ENCODE measurements at places on chromosomes 2 and 18.

- DNase-seq = no peak
These were observed 70.5 kb upstream of the DLX2 start for GRCh38 chr2:172173174-172173706.

- no peak for DNase-seq
These were observed 40.9 kb downstream of the LRATD1 start for GRCh38 chr2:14673351-14673875.

DNA sequence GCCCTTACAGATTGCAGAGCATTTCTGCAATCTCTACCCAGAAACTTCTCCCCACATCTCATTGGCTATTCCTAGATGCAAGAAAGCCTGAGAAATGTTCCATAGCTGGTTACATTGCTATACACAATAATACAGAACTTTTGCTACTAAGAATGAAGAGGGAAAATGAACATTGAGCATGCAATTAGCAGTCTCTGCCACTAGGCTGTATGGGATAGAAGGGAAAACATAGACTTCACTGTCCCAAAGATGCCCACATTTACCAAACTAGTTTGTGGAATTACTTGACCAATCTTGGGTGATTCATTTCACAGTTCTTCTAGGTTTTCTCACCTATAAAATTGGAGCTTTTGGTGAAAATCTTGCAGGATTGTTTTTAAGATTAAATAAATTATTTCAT, 265.7 kb upstream of the NT5C1B start:
- DNase-seq = no peak

DNA sequence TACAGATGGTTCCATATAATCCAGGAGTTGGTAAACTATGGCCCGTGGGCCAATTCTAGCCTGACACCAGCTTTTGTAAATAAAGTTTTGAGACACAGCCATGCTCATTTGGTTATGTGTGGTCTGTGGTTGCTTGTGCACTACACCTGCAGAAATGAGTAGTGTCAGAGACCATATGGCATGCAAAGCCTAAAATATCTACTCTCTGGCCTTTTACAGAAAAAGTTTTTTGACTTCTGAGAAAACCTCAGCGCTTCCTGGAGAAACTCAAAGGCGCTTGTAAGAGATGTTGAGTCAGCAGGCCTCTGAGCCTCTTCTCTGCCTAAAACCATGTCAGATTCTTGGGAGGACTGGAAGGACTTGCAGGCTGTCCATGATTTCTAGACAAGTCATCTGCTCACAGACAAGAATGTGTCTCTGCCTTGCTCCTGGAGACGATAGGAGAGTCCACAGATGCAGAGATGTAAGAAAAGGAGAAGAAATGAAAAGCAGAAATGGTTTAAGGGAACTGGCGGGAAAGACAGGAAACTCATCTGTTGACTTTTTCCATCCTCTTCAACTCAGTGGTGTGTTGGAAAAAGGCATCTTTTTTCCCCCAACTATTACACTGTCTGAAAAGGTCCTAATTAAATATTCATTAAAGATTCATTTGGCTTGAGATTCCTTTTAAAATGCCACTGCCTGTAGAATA, 5.2 kb downstream of the TTC39C start:
- no peak for DNase-seq

- DNase-seq = no peak
These were observed 111.3 kb upstream of the SIX2 start for GRCh38 chr2:45120546-45120945.

DNA sequence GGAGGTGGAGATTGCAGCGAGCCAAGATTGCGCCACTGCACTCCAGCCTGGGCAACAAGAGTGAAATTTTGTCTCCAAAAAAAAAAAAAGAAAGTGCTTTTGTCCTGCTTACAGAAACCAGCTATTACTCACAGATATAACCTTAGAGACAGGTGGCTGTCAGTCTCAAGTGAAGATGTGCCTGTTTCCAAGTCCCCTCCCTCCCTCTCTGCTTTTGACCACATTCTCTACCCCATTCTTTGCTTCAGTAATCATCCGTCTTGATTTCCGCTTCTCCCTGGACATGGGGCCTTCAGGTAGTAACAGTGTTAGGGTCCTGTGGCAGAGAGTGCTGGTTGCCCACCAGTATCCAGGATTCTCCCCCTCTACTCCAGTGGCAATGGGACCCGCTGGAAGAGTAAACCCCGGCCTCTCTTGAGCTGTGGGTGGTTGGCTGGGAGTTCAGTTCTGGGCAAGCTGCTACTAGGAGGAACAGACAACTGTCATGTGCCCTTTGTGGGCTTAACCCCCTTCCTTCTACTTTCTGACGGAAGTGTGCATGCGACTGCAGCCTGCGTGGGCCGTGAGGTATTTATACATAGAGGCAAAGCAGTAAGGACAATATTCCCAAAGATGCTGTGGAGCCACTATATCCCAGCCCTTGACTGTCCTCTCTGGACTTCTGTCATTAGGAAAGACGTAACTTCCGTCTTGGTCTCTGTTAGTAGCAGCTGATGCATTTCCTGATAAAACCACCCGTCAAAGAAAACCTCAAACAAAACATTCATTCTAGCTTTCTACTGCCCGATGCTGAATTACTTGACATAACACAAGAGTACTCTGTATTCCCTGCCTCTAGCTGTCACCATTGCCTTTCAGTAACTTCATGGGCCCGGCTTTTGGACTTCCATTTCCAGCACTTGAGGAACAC, 17.8 kb downstream of the PDCL3 start:
- no peak for DNase-seq

GRCh38 chr2:189499137-189499536, 57.9 kb downstream of the WDR75 start:
- no peak for DNase-seq

DNA sequence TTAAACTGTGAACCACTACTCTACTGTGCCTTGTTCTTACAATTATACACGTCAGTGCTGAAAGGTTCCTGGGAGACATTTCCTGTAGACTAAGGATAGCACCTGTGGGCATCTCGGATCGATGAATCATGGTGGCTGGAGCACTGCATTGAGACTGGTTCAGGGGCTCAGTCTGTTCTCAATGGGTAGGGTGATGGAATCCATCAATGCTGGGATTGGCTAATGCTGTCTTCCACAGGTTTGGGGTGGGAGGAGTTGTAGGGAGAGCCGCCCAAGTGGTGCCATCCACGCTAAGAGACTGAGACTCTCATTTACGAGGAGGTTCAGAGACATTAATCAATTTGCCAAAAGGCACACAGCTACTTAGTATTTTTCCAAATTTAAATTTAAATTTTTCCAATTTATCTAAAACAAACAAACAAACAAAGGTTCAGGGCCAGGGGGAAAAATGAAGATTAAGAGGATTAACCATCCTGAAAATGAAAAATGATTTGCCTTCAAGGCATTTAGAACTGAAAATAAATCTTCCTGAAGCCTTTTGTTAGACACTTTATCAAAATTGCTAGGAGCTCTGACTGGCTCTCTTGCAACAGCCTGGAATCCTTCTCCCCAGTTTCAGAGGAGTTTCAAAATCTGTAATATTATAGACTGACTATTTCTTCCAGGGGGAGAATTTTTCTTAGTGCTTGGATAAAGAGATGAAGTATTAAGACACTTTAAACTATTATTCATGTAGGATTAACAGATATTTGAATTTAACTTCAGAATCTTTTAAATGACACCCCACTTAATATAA, 359.2 kb downstream of the TGIF1 start:
- no peak for DNase-seq

DNA sequence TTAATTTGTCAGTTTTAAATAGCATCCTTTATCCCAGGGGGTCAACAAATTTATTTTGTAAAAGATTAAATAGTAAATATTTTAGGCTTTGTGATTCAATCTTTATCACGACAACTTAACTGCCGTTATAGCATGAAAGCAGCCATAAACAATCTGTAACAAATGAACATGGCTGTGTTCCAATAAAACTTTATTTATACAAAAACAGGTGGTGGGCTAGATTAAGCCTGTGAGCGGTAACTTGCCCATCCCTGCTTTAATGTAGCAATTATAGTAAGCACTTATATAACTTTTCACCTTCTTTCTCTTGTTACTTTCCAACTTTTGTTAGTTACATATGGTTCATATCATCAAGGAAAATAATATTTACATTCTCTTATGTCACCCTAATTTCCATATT, 121.9 kb downstream of the ATL2 start:
- DNase-seq = no peak

DNA sequence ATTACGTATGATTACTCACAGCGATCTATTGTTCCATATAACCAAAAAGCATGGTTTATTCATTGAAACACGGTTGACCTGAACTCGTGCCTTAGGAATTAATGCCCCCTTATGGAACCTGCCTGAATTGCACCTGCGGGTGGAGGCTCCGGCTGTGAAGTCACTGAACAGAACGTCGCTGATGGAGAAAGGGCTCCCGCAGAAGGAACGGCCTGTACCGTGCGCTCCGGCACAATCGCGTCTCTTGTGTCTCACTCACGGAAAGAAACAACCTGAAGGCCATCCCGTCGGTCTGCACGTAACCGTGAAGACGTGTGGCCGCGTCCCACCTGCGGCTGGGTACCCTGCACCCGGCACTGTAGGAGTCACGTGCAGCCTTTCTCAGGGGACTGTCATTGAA, 133.1 kb downstream of the NFATC1 start:
- peak; percentile 76 for DNase-seq

- DNase-seq = no peak
These were observed 6.3 kb downstream of the THNSL2 start for GRCh38 chr2:88176352-88176984.

- DNase-seq = no peak
These were observed 158.2 kb upstream of the CCDC150 start for GRCh38 chr2:196481324-196481697.

GRCh38 chr2:138823666-138824065, 43.5 kb upstream of the NXPH2 start:
- no peak for DNase-seq

DNA sequence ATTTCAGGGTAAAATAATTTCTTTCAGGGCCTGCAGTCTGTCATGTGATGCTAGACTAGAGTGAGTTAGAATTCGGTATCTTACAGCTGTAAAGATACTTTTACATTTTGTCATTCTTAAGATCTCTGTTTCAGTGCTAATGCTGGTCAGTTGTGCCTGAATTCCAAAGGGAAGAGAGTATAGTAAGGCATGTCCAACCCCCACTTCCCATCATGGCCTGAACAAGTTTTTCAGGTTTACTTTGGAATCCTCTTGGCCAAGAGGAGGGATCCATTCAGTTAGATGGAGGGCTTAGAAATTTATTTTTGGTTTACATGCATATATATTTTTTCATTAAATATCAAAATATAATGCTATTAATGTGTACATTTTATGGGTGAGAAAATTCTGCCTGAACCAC, 596.6 kb downstream of the XIRP2 start:
- no peak for DNase-seq
